GM23338 (cell line): ENCODE measurements at places on chromosomes 6 and 20. TPM values are rescaled to one million over a fixed set of nuclear protein-coding genes. Genes with fewer than 3 reads are reported as not detected.

DOP1A gene
- polyA plus RNA-seq: 2.1 and 3.9 TPM in 2 replicates

BNIP5 gene
- polyA plus RNA-seq: not detected in 2 replicates

TMEM63B gene
- polyA plus RNA-seq: 8.0 and 10.1 TPM in 2 replicates

EPB41L1 gene
- polyA plus RNA-seq: 24.1 and 29.9 TPM in 2 replicates

FILIP1 gene
- 4.7 and 6.4 TPM in 2 replicates for polyA plus RNA-seq

RBPJL gene
- polyA plus RNA-seq: 0.42 and 0.44 TPM in 2 replicates

ZNF341 gene
- 3.6 and 4.3 TPM in 2 replicates for polyA plus RNA-seq

ADGRF5 gene
- polyA plus RNA-seq: not detected in 2 replicates

PLA2G7 gene
- 2.3 and 2.4 TPM in 2 replicates for polyA plus RNA-seq

CPXM1 gene
- polyA plus RNA-seq: 15.3 and 17.0 TPM in 2 replicates

C20orf141 gene
- polyA plus RNA-seq: not detected in 2 replicates

C6orf132 gene
- polyA plus RNA-seq: 22.2 and 24.3 TPM in 2 replicates

GNAS-AS1 gene
- 11.3 and 12.3 TPM in 2 replicates for polyA plus RNA-seq

PNLDC1 gene
- polyA plus RNA-seq: not detected in 2 replicates

PHIP gene
- 38.0 and 48.0 TPM in 2 replicates for polyA plus RNA-seq

MAS1 gene
- not detected in 2 replicates for polyA plus RNA-seq

FLRT3 gene
- 0.26 and 0.45 TPM in 2 replicates for polyA plus RNA-seq

TRIM40 gene
- polyA plus RNA-seq: not detected in 2 replicates

PDE7B gene
- not detected in 2 replicates for polyA plus RNA-seq

PRL gene
- not detected in 2 replicates for polyA plus RNA-seq

ANKS1A gene
- 12.1 and 12.6 TPM in 2 replicates for polyA plus RNA-seq

ASIP gene
- not detected in 2 replicates for polyA plus RNA-seq
